ENCODE measurements at places on chromosomes 3 and 15.
A peak's percentile ranks its signal among the peaks of the same experiment; 100 is the strongest.

DNA sequence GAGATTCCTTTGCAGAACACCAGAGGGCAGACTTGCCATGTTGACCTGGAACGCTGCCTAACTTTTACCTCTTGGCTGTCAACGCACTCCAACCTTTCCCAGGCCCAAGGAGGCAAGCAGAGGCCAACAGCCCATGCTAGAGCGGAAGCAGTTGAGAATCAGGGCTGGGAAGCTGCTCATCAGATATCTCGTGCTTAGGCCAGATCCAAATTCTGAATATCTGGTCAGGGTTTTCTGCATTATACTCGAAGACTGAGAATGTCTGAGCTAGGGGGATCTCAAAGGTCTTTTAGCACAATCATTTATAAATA is 2.5 kb downstream of the XIRP1 start:
- peak; percentile 12 for DNase-seq

GRCh38 chr15:23074684-23075083 is 35.3 kb upstream of the TUBGCP5 start:
- no peak for DNase-seq

- no peak for DNase-seq
These were observed 309.7 kb upstream of the GADL1 start for GRCh38 chr3:31203960-31204795.

DNA sequence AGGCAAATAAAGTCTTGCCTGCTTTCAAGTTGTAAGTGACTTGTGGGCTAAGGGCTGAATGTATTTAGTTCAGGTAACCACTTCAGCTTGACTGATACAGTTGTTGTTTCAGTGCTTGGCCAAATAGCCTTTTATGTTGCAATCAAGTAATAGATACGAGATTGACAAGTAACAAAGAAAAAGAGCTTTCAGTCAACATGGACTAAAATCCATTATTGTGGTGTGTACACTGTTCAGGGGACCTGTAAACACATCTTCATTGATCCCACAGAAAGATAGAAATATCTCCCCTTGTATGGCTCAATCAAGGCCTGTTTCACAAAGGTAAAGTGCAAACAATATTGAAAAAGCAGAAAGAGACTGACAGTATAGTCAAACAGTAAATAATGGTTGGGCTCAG is 224.8 kb upstream of the TMCO5A start:
- no peak for DNase-seq

DNA sequence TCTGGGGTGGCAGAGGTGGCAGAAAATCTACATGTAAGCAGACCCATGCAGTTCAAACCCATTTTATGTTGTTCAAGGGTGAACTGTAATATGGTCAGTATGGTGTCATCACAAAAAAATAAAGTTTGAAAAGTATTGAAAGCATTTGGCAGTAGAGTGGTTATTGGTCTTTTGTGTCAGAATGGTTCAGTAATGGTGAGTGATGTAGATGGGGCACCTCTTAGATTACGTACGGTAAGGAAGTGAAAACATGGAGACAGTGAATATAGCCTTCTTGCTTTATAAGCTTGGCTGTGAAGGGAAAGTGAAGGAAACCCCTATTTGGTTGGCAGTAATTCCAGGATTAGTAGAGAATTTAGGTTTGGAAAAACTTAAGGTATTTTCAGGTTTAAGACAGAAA is 17.2 kb upstream of the CCNB2 start:
- DNase-seq, result no peak
